ENCODE measurements at places on chromosomes 1 and 21.

- DNase-seq: no peak
Observed at GRCh38 chr1:63545780-63546179, 22.5 kb downstream of the EFCAB7 start.

- DNase-seq: no peak
Observed at GRCh38 chr1:110719908-110720307, 45.2 kb upstream of the KCNA3 start.

DNA sequence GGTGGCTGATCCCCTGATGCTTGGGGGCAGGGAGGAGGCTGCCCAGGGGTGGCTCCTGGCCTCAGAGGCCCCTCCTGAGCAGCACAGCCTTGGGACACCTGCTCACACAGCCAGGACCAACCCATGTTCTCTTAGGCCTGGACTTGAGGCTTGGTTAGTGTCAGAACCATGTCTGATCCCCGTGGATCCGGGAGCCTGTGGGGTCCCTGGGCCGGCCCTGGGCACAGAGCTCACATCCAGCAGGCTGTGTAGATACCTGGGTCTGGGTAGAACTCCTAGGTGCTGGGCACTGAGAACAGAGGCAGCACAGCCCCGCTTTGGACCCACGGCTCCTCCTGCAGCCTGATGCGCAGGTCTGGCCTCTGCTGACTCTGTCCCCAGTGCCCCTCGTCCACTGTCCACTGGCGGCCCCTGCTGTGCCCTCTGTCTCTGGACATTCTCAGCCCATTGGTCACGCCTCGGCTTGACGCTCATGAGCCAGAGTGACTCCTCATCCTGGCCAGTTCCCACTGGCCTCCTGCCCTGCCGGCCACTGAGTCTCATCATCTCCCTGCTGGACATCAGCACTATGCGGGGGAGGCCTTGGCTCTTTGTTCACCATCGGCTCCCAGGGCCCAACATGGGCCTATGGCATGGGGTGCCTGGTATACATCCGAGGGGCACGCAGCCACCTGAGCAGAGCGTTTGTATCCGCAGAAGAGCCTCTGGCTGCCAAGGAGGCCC, 70.2 kb downstream of the TRIM11 start:
- DNase-seq: no peak

- no peak for DNase-seq
Observed at GRCh38 chr1:172095846-172096245, 254.5 kb downstream of the DNM3 start.

GRCh38 chr1:28909198-28909597, 5.2 kb upstream of the EPB41 start:
- DNase-seq: no peak

- no peak for DNase-seq
Observed at GRCh38 chr1:240567066-240567465, 44.9 kb downstream of the GREM2 start.

- no peak for DNase-seq
Observed at GRCh38 chr1:167342846-167343245, 122.2 kb downstream of the POU2F1 start.

DNA sequence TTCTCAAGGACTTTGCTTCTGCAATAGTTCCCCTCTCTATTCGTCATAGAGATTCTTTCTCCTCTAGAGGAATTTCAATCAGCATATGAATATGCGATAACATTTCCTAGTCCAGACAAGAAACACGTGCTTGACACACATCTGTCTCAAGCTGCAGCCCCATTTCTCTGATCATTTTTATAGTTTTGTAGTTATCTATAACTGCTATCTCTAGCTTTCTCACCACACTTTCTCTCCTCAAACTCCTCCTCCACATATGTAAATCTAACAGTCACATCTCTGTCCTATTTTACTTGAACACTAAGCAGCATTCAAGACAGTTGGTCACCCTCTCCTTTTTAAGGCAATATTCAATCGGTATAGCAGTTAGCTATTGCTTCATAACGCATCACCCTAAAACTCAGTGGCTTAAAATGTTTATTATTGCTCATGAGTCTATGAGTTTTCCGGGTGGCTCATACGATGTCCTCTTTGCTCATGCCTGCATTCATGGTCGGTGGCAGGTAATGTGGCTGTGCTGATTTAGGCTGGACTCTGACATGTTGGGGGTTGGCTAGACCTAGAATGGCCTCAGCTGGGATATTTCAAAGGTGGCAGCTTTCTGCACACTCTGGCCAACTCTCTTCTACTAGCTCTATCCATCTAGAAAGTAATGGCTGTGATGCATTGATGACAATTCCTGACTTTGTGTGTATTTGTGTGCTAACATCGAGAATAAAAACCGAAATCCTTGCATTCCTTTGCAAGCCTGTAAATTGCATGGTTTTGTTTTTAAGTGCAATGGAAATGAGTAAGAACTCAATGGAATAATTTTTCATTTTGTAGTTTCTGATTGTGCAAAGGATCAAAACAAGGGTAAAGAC, 20.6 kb downstream of the ATP6V1G3 start:
- no peak for DNase-seq

DNA sequence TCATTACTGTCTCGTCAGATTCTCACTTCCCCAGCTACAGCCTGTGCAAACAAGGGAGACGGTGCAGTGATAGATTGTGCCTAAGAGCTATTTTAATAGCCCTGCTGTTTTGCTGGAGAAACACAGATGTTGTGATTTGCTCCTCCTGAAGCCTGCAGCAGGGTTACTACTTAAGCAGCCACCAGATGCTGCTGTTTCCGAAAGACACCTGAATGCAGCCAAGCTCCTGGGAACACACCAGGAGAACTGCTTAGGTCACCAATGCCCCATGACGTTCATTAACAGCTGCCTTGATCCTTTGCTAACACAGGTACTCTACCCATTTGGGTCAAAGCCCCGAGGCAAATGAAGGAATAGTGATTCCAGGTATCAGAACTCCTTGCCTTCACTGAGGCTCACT, 411.8 kb upstream of the DAB1 start:
- DNase-seq: no peak

- DNase-seq: no peak
Observed at GRCh38 chr1:211518330-211519289, 26.6 kb upstream of the RD3 start.

DNA sequence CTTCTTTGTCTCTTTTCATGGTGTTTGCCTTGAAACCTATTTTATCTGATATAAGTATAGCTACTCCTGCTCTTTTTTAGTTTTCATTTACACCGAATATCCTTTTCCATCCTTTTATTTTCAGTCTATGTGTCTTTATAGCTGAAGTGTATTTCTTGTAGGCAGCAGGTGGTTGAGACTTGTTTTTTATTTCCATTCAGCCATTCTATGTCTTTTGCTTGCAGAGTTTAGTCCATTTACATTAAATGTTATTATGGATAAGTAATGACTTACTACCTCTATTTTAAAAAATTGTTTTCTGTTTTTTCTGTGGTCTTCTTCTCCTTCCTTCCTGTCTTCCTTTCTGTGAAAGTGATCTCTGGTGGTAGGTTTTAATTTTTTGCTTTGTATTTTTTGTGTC, 45.0 kb upstream of the CD55 start:
- DNase-seq: no peak

GRCh38 chr1:109655615-109656519, at the start of gene GSTM4:
TSS of gene GSTM4 (plus strand) at chr1:109656099. CDS start at chr1:109656390, 291 bp downstream.
- peak; percentile 19 for DNase-seq

GRCh38 chr1:47241114-47242113, 9.4 kb upstream of the TAL1 start:
- no peak for DNase-seq

- no peak for DNase-seq
Observed at GRCh38 chr1:26403656-26404055, 7.0 kb upstream of the LIN28A start.

GRCh38 chr1:201426479-201427310, 5.2 kb upstream of the TNNI1 start:
- DNase-seq: no peak

GRCh38 chr1:194230351-194231144, 1044.1 kb upstream of the B3GALT2 start:
- DNase-seq: no peak

DNA sequence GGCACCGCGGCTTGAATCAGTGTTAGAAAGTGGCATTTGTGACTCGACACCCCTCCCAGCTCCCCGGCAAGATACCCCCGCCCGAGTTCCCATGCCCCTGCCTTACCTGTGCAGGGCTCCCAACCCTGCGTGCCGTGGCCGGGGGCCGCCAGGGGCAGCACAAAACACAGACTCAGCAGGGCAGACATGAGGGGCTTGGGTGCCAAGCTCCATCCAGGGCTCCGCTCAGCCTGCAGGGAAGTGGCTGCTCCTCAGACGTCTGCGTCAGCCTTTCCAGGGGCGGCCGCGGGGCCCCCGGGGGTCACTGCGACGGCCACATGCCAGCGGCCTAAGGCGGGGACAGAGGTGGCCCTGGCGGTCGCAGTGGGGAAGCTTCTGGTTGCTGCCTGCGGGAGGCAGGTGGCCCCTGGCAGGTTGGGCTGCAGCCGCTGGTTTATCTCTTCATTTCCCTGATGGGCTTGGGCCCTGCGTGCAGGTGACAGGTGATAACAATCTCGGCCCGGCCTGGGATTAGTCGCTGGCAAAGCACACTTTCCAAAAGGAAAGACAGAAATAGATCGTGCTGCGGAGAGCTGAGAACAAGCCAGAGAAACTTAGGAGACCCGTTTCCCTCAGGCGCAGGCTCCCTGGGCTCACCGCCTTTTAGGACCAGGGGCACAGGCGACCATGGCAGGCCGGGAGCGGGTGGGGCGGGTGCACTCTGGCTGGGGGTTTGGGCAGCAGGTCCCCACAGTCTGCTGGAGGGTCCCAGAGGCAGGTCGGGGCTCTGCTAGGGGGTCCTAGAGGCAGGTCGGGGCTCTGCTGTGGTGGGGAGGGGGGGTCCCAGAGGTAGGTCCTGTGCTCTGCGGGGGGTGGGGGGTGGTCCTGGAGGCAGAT, at the start of gene TSPEAR:
TSPEAR (minus strand) TSS at position 246 of the 876 bp plus-strand sequence; CDS start at position 188, 58 bp downstream.
- DNase-seq: peak; percentile 85

DNA sequence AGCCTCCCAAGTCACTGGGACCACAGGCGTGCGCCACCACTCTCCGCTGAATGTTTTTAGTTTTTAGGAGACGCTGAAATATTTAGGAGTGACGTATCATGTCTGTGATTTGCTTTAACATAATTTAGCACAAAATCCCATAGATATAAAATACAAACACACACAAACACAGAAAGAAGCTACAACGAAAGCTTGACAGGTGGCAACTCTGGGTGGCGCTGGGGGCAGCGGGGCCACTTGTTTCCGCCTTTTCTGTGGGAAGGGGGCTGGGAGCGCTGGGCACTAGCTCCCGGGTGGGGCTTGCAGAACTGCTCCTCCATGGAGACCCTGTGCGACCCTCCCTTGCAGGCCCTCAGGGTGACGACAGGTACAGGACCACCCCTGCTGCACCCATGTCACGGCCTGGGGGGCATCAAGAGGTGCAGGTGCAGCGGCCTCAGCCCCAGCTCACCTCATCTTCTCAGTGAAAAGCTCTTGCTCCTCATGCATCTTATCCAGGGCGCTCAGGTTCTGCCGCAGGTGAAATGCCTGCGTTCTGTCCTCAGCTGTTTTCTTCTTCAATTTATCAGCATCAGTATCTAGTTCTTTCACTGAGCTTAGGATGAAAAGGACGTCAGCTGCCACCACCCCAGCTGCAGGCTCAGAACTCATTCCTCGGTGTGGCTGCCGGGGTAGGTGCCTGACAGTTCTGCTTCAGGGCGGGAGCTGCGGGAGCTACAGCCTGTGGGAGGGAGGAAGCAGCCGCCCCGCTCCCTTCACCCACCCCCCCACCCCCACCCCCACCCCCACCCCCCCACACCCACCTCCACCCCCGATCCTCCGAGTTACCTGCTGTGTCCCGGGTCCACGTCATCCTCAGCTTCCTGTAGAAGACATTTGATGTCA, 15.3 kb downstream of the CFAP74 start:
- no peak for DNase-seq

DNA sequence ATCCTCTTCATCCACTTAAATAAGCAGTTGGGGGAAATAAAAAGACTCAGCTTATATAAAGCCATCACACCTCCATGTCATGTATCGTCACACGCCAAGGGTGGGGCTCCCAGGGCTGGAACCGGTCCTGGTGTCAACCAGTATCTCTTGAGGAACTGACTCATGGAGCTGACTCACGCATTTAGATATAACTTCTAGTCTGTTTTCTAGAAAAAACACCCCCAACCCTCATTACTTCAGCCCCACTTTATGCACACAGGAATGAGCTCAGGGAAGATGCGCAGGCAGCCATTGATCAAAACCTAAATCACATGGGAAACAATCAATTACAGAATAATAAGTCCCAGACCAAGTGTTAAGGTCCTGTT, 6.9 kb upstream of the IL22RA1 start:
- DNase-seq: no peak

DNA sequence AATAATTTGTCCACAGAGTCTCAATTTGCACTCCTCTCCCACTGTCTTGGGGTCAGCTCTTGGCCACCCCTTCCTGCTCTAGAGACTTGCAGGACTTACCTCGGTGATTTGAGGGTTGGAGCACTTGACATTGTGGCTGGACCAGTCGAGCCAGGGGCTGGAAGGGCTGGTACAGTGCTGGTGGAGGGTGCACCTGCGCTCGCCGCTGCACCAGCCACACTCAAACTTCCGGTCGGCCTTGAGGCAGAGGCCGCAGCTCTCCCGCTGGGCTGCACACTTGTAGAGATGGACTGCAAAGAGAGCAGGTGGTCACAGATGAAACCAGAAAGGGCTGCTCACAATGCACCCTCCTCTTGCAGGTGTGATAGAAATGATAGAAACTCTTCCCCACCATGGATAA, 165.0 kb downstream of the PLXNA2 start:
- no peak for DNase-seq

DNA sequence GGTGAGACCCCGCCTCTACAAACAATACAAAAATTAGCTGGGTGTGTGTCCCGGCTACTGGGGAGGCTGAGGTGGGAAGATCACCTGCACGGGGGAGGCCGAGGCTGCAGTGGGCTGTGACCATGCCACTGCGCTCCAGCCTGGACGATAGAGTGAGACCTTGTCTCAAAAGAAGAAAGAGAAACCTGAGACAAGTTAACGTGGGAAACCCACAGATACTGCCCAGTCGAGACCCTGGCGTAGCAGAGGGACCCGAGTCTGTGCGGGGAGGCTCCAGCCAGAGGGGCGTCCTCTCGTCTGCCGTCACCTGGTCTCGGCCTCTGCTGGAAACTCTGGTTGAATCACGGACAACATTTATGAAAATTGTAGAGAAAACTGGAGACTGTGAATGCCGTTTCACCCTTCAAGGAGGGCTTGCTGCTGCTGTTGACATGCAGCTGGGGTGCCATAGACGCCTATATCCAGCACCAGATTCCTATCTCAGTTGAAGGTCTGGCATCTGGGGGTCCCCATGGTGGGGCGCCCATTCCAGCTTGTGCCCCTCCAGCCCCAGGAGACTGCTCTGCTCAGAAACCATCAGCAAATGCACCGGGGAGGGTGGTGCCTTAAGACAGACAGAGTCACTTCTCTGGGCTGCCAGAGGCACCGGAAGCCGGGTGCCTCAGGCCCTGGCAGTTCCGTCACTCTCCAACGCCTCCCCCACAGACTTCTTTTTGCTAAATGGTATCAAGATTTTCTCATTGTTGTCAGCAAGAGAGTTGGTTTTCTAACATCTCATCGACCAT, 13.6 kb upstream of the CDK11B start:
- DNase-seq: no peak

GRCh38 chr21:38610623-38611251, 112.5 kb upstream of the ERG start:
- DNase-seq: no peak

Measured in NCI-H1092 treated with DMSO at 0.1 percent for 48 hours (cell line).